ENCODE measurements at places on chromosomes 4 and X. TPM values are rescaled to one million over a fixed set of nuclear protein-coding genes. Genes with fewer than 3 reads are reported as not detected.

- no peak for DNase-seq
These were observed 57.3 kb upstream of the SHISA3 start for GRCh38 chr4:42339935-42340406.

The PLP1 gene
- total RNA-seq, result 256 TPM

DNA sequence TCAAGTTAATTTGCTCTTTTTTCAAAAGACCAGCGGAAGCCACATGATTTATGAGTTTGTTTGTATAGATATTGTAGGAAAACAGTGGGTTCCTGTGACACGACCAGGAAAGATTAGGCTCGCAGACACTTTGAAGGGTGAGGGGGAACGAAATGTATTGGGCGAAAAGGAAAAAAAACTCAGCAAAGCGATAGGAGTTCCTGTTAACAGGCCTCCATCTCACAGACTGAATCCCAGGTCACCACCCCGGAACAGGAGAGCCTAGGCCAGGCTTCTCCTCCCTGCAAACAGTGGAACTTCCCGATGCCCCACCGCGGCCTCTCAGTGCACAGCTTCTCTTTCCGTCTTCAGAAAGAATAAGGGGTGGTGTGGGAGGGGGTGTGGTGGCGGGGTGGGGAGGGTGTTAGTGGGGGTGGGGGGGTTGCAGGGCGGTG lies 181.8 kb upstream of the GPRIN3 start:
- DNase-seq, result no peak

DNA sequence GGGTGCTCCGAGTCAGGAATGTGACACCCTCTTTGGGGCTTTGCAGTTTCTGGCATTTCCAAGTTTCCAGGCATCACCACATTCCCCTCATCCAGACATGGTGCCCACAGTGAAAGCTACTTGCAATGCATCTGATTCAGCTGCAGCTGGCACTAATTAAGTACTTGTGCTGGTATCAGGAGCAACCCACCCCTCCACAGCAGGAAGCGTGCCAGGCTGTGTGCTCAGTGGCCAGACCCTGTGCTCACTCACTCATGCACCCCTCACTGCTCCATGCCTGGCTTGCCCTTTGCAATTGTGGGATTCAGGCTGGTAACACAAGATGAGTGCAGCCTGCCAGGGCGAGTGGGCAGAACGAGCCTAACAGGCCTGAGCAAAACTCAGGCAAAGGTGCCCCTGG lies 271.2 kb downstream of the EPHA5 start:
- no peak for DNase-seq

The DGKK gene
- total RNA-seq, result not detected

GRCh38 chr4:85833302-85833701 lies 358.4 kb downstream of the ARHGAP24 start:
- DNase-seq, result no peak

- no peak for DNase-seq
These were observed 159.7 kb upstream of the ATP6AP2 start for GRCh38 chrX:40420899-40421729.

- DNase-seq, result no peak
These were observed 23.0 kb downstream of the GAB1 start for GRCh38 chr4:143359644-143360193.

DNA sequence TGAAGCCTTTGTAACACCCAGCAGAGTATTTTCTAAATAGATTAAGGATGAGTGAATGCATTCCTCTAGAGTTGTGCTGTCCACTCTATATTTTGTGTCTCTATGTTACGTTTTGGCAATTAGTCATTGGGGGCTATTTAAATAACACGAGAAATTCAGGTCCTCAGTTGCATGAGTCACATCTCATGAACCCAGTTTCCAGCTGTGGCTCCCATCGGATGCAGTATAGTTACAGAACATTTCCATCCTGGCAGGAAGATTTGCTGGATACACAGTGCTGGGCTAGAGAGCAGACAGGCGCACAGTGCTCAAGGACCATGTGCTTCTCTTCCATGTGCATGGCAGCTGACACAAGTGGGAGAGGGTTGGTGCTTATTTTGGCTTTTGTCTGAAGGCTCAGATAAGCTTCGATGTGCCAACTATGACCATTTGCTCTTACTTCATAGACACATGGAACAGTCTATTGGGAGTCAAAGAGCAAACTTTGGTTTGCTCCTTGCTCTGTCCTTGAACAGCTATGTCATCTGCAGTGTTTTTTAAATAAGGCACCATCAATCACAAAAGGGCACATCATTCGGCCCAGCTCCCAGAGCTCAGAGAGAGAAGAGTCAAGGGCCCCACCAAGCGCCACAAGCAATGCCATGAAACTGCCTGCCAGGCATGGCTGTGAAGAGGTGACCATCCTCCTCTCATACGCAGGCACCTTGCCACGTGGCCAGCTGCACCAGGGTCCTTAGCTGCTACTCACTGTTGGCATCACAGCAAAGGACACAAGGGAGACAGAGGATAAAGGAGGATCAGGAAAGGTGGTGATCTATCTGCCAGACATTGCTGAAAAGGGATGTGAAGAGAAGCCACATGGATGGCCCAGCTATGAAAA lies 8.1 kb upstream of the STS start:
- no peak for DNase-seq

GRCh38 chr4:141849367-141849766 lies 213.0 kb downstream of the IL15 start:
- DNase-seq, result no peak

DNA sequence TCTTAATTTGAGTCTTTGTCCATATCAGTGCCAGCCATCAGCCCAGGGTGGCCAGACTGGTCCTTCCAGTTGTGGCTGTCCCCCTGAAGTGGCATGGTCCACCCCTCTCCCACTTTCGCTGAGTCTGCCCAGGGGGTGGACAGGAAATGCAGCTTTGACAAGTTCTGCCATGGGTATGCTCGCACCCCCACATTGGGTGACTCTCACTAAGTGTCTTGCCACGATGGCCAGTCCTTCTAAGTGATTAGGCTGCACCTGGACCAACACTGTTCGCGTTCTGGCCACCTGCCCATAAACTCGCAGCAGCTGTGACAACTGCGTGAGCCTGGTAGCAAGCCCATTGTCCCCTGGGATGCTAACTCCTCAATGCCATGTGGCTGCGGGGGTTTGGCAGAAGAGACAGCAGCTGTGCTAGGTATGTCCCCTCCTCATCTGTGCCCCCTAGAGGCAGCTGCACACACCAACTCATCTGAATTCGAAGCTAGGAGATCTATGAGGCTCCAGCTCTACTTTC lies 10.0 kb upstream of the LNX1 start:
- peak; percentile 35 for DNase-seq

The NAP1L2 gene
- total RNA-seq, result 5.9 TPM

The TMEM154 gene
- 1.8 TPM for total RNA-seq

DNA sequence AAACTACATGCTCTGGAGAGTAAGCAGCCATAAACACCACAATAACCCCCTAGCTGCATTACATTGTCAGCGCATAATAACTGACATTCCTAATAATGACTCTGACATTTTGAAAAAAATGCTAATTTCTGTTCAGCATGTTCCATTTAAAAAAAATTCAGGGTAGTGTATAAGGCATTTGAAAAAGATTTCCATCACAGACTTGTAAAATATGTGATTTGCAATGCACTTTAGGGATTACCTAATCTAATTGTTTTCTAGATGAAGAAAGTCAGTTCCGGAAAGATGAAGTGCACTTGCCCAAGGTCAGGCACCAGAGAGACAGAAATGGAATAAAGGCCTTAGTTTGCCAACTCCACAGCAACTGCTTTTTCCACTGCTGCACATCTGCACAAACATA lies 55.3 kb downstream of the FANCB start:
- DNase-seq, result no peak

GRCh38 chr4:113064244-113064643 lies 14.8 kb downstream of the ANK2 start:
- no peak for DNase-seq

The FOXR2 gene
- not detected for total RNA-seq

- no peak for DNase-seq
These were observed 95.6 kb upstream of the UNC5C start for GRCh38 chr4:95644417-95644816.

The TCEAL2 gene
- 3.3 TPM for total RNA-seq

DNA sequence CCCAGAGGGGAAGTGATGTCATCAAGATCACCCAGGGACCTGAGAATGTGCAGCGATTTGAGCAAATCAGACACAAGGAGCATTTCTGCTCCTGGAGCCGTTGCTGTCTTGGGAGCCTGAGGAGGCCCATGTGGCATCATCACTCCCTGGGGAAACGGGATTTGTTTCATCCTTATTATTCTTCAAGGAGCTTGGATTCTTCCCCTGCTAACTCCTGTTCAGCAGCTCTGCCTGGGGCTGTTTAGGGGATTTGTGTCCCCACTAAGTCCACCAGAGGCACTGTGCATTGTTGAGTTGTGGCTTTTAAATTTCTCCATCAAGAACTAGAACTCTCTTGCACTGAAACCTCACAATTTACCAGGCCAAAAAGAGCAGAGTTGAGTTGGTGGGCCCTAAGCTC lies 104.2 kb upstream of the MSX1 start:
- DNase-seq, result no peak

DNA sequence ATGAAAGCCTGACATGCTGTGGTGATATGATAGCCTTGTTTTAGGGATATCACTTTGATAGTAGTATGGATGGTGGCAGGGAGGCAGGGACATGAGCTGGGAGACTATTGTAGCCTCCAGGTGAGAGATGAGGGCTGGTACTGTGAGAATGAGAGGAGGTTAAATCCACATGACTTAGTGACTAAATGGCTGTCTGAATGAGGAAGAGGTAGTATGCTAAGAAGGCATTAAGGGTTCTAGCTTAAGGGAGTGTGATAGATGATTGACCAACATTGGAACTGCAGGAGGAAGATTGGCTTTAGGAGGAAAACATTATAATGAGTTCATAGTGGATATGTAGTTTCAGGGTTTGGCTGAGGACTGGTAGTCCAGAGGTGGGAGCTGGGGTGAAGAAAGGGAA lies 195.0 kb upstream of the ANK2 start:
- no peak for DNase-seq

- DNase-seq, result no peak
These were observed 87.6 kb upstream of the JADE1 start for GRCh38 chr4:128721896-128722295.

The MAGEA10 gene
- total RNA-seq, result not detected

DNA sequence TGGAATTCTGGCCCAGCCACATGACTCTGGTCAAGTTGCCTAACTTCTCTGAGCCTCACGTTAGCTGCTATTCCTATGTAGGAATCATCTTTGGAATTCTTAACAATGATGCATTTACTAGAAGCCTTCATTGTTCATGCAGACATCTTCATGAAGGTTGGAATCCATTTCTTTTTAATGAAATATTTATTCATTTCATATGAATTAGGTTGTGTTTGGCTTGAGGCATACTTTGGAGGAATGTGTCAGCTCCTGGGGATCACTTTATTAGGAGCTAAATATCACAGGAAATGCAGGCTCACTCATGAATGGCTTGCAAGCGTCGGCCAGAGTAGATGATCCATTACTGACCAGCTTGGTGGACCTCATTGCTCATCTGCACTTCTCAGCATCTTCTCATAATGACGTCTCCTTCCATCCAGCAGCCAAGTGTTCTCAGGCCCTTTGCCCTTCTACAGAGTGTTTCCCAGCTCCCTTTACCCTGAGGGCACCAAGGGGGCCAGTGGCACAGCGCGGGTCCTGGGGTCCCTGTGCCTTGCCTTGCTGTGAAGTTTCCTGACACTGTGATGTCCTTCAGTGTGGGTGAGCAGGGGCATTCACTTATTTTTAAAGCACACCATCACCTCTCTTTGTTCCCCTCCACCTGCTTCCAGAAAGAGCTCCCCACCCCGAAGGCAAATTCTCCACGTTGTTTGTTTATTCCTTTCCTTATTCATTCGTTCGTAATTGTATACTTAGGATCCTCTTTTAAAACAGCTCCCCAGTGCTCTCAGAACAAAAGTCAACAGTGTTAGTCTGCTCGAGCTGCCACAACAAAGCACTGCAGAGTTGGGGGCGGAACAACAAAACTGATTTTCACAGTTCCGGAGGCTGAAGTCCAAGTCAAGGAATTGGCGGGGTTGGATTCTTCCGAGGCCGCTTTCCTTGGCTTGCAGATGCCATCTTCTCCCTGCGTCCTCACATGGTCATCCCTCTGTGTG lies 106.8 kb downstream of the STK32B start:
- DNase-seq, result no peak

DNA sequence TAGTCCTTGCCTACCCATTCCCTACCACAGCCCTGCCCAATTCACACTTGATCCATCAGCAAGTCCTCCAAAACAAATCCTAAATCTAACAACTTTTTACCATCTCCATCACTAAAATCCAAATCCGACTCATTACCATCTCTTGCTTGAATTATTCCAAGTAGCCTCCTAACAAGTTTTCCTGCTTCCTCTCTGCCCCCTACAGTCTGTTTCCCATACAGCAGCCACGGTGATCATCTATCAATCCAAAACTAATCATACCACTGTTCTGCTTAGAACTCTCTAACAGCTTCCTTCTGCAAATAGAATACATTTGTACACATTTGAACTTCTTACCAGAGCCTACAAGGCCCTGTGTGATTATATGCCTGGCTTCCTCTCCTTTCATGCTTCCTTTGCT lies 133.0 kb downstream of the SHROOM4 start:
- no peak for DNase-seq

GRCh38 chrX:120768254-120768653 lies 107.4 kb downstream of the CT47B1 start:
- DNase-seq, result no peak

- no peak for DNase-seq
These were observed 8.9 kb downstream of the COPS4 start for GRCh38 chr4:83043801-83044407.

DNA sequence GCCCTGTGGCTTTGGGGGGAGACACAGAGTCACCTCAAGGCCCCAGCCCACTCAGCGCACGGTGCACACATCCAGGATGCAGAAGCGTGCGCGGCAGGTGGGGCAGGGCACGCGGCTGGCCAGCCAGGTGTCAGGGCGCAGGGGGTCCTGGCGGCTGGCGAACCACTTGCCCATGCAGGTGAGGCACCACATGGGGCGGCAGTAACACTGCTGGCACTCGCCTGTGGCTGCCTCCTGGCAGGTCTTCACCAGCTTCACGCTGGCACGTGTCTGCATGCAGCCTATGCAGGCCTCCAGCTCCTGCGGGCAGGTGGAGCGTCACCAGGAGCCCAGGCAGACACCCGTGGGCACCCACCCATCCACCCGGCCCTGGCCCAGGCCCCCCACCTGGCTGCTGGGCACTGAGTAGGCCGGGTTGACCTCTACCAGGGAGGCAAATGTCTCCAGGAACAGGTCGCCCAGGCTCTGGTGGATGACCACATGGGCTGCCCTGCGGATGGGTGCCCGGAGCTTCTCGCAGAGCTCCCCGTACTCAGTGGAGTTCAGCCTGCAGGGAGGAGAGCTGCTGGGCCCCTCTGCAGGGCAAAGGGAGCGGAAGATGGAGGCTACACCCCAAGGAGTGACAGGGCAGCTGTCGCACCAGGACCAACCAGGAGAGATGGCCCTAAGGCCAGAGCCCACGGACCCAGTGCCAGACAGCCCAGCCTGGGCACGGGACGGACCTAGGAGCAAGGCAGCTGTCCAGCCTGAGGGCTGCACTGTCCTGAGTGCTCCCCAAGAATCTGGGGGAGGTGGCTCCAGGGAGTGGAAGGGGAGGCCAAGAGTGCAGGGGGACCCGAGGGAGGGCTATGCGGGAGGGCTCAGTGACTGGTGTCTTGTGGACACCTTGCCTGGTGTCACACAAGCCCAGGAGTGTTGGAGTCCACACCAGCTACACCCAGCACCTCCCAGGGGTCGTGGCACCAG lies 3.7 kb downstream of the TMEM129 start:
- DNase-seq, result no peak

Measured in tibial nerve (tissue), 4 donors.